NCI-H146 (cell line): ENCODE measurements at places on chromosomes 4 and X.
A peak's percentile ranks its signal among the peaks of the same experiment; 100 is the strongest.

GRCh38 chr4:119314356-119314755, 7.6 kb downstream of the FABP2 start:
- DNase-seq: peak; percentile 58

GRCh38 chr4:174210952-174211490, 72.4 kb downstream of the FBXO8 start:
- no peak for DNase-seq

GRCh38 chrX:39650768-39651347, 446.9 kb downstream of the BCOR start:
- DNase-seq: no peak

DNA sequence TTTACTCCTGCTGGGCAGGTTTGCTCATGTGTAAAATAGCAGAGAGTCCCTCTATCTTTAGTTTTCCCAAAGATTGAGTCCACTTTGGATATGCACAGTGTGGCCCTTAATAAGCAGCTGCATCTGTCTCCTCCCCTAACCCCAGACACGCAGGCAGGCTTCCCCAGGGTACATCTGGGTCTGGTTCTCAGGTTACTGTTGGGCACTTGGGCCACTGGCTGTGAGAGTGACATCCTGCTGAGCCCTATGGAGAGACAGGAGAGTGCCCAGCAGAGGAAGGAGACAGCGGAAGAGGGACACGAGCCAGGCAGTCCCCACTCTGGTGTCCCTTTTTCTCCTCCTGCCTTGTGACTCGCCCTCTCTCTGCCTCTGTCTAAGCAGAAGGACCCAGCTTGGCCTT, 16.0 kb downstream of the XK start:
- peak; percentile 0 for DNase-seq

DNA sequence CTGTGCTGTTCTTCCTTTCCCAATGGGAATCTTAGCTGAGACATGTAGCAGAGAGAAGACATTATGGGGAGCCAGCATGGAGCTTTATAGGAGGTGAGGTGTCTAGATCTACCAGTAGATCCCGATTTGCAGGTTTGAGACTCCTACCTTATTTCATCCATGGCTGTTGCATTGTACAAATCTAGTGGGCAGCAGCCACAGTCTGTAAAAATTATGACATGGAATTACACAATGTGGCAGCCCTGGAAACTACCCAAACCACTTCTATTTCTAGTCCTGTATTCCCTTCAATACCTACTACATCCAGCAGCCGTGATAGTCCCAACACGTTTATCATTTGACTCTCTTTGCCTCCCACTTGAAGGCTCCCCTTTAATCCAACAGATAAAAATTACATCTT, 8.1 kb downstream of the ATP7A start:
- no peak for DNase-seq

- DNase-seq: no peak
Observed at GRCh38 chr4:111475666-111476065, 669.6 kb upstream of the FAM241A start.

GRCh38 chrX:112513154-112513553, 166.6 kb downstream of the LHFPL1 start:
- no peak for DNase-seq

GRCh38 chr4:41346306-41347061, 89.8 kb downstream of the UCHL1 start:
- no peak for DNase-seq

DNA sequence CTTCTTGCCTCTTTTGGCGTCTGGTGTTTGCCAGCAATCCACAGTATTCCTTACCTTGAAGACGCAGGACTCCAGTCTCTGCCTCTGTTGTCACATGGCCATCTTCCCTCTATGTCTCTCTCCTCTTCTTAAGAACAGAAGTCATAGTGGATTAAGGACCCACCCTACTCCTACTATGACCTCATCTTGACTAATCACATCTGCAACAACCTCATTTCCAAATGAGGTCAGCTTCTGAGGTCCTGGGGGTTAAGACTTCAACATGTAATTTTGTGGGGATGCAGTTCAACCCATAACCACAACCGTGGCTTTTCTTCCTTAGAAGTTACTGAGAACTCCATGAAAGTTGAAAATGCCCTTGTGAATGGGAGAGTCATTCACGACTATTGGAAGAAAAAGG, 23.3 kb downstream of the TLR8 start:
- DNase-seq: no peak

DNA sequence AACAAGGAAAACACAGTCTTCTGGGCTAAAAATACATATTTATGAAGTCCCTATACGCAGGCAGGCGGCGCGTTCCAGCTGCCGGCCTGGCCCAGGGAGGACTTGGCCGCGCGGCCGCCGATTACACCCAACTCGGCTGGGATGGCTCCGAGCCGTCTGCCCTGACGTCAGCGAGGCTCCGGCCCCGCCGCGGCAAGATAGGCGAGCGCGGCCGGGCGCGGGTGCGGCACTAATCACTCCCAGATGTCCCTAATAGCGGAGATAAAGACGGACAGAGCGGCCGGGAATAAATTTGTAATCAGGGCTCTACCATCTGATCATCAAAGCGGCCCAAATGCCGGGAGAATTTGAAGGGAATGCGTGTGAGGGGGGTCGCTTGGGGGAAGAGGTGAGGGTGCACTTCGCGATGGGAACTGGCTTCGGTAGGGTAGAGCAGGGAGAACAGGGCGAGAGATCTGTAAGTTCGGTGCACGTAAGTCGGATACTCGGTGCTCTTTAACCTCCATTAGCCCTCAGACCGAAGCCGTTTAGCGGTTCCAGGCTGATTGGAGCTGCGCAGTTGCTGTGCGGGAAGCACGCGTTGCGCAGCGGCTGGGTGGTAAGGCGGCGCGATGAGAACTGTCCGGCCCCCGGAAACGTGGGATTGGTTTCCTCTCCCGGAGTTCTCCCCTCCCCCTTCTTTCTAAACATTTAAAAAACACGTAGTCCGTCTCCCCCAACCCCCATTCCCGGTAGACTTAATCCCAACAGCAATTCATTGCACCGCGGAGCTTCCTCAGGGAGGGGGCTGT, 7.7 kb downstream of the HAND2 start:
- no peak for DNase-seq
